ENCODE measurements at places on chromosomes 3 and 15. TPM values are rescaled to one million over a fixed set of nuclear protein-coding genes. Genes with fewer than 3 reads are reported as not detected.

DNA sequence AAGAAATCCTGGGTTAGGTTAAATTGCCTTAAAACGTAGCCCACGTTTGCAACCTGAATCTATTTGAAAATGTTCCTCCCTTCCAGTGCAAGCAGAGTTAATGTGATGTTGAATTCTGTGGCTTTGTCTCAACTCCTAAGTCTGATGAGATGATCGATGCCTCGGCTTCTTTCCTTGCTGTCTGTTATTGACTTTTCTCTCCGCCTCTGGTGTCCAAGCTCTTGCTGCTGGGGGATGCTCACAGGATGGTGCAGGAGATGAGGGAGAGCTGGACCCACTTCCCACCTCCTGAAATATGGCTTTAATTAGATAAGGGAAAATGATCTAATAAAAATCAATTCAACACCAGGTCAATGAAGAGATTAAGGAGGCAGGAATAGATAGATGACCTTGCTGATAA lies 407.9 kb upstream of the RGMA start:
- DNase-seq: no peak
- peaks cover 2% of the 10 kb centered on the region for H3K27me3 ChIP-seq
- H3K4me3 ChIP-seq: no peak overlapping the region
- no peaks in the 10 kb centered on the region for H3K36me3 ChIP-seq

- no peak overlapping the region for H3K27ac ChIP-seq
- H3K27me3 ChIP-seq: peaks cover 2% of the 10 kb centered on the region
- peak; percentile 4 for DNase-seq
- H3K4me3 ChIP-seq: no peak overlapping the region
- H3K4me1 ChIP-seq: no peaks in the 10 kb centered on the region
Observed at GRCh38 chr3:126551839-126552687, 6.7 kb downstream of the C3orf22 start.

Gene SH2D7
- not detected for total RNA-seq

DNA sequence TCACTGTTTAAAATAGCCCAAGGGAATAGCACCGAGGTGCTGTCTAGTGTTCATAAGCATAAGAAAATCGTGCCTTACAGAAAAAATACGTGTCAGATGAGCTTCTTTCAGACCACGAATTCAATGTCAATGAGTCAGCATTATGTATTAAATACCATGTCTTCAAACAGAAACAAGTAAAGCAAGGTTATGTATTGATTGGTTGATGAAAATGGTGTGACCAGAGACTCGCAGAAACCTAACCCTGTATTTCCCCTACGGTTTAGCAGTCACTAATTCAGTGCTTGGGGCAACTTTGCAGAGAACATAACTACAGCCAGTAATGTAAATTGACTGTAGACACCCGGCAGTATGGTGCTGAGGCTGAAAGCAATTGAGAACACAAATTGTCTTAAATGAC lies 307.7 kb downstream of the IL5RA start:
- H3K4me3 ChIP-seq: no peak overlapping the region
- no peak overlapping the region for H3K27ac ChIP-seq
- no peaks in the 10 kb centered on the region for H3K36me3 ChIP-seq
- peaks cover 14% of the 10 kb centered on the region for H3K27me3 ChIP-seq
- no peaks in the 10 kb centered on the region for H3K4me1 ChIP-seq
- DNase-seq: no peak

GRCh38 chr3:152030320-152030719 lies 156.9 kb downstream of the SUCNR1 start:
- H3K27ac ChIP-seq: no peak overlapping the region
- H3K4me1 ChIP-seq: no peaks in the 10 kb centered on the region
- no peak overlapping the region for H3K4me3 ChIP-seq
- no peak for DNase-seq

- H3K36me3 ChIP-seq: peaks cover 2% of the 10 kb centered on the region
- DNase-seq: peak; percentile 48
- no peak overlapping the region for H3K27ac ChIP-seq
- H3K4me3 ChIP-seq: no peak overlapping the region
- peaks cover 7% of the 10 kb centered on the region for H3K4me1 ChIP-seq
Observed at GRCh38 chr3:114274929-114275328, 18.9 kb upstream of the TIGIT start.

Gene A4GNT
- not detected for total RNA-seq

DNA sequence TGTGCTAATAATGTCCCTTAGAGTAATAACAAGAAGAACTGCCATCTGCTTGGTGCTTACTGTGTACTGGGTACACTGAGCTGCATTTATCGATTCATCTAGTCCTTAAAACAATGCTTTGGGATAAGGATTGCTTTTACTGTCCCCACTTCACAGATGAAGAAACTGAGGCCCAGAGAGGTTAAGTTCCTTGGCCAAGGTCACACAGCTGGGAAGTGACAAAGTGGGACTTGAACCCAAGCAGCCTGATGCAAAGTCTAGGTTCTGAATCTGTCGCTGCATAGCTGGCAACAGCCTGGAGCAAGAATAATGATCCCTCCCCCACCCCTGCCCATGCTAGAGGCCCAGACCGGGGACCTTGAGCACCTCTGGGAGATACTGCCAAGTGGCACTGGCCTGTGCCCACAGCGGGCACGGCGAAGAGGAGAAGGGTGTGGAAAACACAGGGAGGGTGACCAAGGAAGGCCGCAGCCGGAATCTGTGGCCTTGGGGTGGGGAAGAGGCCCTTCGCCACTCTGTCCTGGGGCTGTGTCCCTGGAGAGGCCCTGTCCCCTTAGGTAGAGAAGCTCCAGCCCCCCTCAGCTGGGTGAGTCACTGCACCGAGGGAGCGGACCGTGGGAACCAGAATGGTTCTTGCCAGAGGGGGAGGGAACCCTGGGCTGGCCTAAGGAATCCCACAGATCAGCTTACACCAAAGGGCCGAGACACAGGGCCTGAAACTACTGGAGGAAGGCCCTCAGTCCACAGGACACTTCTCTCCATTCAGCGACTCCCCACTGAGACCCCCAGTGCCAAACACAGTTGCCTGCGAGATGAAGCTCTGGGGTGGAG lies 3.5 kb downstream of the PLXND1 start:
- H3K4me3 ChIP-seq: no peak overlapping the region
- no peak overlapping the region for H3K27ac ChIP-seq
- peaks cover 14% of the 10 kb centered on the region for H3K27me3 ChIP-seq
- peaks cover 2% of the 10 kb centered on the region for H3K36me3 ChIP-seq

Gene TM4SF18
- not detected for total RNA-seq

Gene ITIH3
- not detected for total RNA-seq

DNA sequence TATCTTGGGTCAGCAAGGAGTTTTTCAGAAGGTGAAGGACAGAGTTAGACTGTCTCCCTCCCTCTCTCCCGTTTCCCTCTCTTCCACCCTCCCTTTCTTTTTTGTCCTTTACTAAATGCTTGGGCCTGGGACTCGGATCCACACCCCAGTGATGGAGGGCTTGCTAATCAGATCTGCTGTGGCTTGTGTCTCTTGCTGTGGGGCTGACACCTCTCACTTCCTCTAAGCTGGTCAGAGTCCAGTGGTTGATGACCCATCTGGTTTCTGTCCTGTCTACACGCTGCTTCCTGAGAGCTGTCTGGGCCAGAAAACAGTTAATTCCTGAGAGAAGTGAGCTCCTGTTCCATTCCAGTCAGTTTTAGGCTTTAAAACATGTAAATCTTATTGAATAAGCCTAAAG lies 849 bp downstream of the TRAK1 start:
- H3K4me1 ChIP-seq: peaks cover 53% of the 10 kb centered on the region
- no peak for DNase-seq
- no peak overlapping the region for H3K27ac ChIP-seq
- peaks cover 42% of the 10 kb centered on the region for H3K36me3 ChIP-seq
- no peaks in the 10 kb centered on the region for H3K27me3 ChIP-seq
- H3K4me3 ChIP-seq: no peak overlapping the region

Gene APBA2
- total RNA-seq: 8.9 TPM

Gene LPP
- total RNA-seq: 41.0 TPM

DNA sequence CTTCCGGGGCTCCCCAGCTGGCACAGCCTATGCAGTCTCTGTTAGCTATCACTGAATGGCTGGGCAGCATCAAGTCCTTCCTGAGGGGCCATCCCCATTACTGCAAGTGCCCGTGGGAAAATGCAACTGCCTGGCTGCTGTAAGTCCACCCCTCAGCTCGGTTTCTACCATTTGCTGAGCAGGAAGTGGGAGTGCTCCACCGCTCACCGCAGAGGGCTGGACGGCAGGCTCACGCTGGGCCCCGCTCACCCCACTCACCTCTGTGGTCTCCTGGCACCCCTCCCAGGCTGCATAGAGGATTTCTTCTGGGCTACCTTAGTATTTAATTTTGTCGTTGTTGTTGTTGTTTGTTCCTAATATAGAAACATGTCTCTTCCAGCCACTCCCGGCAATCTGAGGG lies 270.2 kb downstream of the PLCL2 start:
- H3K36me3 ChIP-seq: peaks cover 41% of the 10 kb centered on the region
- H3K27ac ChIP-seq: no peak overlapping the region
- no peaks in the 10 kb centered on the region for H3K27me3 ChIP-seq
- H3K4me1 ChIP-seq: peaks cover 35% of the 10 kb centered on the region

- peak overlapping the region; percentile 36 for H3K4me3 ChIP-seq
- no peaks in the 10 kb centered on the region for H3K27me3 ChIP-seq
- peaks cover 13% of the 10 kb centered on the region for H3K36me3 ChIP-seq
- H3K27ac ChIP-seq: peak overlapping the region; percentile 91
- DNase-seq: no peak
Observed at GRCh38 chr15:64443747-64444621, 16.4 kb upstream of the ZNF609 start.

DNA sequence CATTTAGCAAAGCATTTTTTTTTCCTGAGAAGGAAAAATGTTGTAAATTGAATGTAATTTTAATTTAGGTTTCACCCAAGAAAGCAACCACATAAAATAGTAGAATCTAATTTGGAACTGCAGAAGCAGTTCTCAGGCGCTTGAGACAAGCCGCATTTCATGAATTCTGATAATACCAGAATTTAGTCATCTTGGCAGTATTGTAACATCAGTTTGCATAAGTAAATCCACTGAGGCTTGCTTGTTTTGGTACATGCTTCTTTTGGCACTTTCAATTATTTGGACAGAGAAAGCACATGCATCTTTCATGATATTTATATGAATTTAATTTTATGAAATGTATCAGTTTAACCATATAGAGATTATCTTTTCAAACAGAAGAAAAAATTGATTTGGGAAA lies 389.7 kb upstream of the ROBO1 start:
- H3K4me3 ChIP-seq: no peak overlapping the region
- no peak for DNase-seq
- H3K27me3 ChIP-seq: no peaks in the 10 kb centered on the region
- no peak overlapping the region for H3K27ac ChIP-seq
- H3K4me1 ChIP-seq: no peaks in the 10 kb centered on the region

GRCh38 chr3:94694894-94695293 lies 632.0 kb downstream of the NSUN3 start:
- no peak overlapping the region for H3K27ac ChIP-seq
- no peak overlapping the region for H3K4me3 ChIP-seq
- H3K36me3 ChIP-seq: no peaks in the 10 kb centered on the region
- no peaks in the 10 kb centered on the region for H3K27me3 ChIP-seq

DNA sequence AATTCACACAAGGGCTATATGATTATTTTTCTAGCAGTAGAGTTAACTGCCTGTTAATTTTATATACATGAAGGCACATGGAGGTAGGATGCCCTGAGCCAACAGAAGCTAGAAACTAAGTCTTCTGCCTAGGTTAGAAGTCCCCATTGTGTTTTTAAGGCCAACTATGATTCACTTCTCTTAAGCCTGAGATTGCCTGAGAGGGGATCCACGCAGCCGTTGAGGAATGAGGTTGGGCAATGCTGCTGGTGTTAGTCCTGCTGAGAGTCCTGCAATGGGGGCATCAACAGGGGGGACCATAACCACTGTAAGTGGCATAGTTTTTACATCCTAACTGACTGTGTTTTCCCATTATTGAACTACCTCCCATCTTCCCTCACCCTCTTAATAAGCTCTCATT lies 60.1 kb upstream of the PFN2 start:
- no peak for DNase-seq
- H3K4me1 ChIP-seq: no peaks in the 10 kb centered on the region
- H3K27ac ChIP-seq: no peak overlapping the region
- H3K36me3 ChIP-seq: no peaks in the 10 kb centered on the region
- peaks cover 9% of the 10 kb centered on the region for H3K27me3 ChIP-seq
- H3K4me3 ChIP-seq: no peak overlapping the region

- no peaks in the 10 kb centered on the region for H3K36me3 ChIP-seq
- H3K27ac ChIP-seq: no peak overlapping the region
- no peak for DNase-seq
- H3K4me3 ChIP-seq: no peak overlapping the region
Observed at GRCh38 chr3:142866841-142867631, 21.8 kb downstream of the PCOLCE2 start.

Gene SEMA5B
- not detected for total RNA-seq

DNA sequence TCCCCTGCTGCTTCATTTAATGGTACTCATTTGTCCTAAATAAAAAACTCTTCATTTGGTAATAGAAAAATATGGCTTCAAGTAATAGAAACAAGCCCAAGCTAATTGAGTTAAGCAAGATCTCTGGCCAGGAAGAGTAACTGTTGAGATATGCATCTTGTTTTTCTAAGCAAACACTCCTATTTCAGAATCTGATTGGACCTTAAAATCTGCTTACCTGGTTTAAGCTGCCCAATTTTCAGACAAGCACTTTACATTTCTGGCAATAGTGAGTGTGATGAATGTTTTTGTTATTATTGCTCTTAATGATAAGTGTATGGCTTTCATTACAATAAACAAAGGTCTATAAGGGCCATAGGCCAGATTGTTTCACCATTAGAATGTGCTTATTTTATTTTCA lies 86.2 kb downstream of the CMSS1 start:
- no peak overlapping the region for H3K27ac ChIP-seq
- H3K4me3 ChIP-seq: no peak overlapping the region
- no peaks in the 10 kb centered on the region for H3K27me3 ChIP-seq
- DNase-seq: no peak
- H3K36me3 ChIP-seq: no peaks in the 10 kb centered on the region
- H3K4me1 ChIP-seq: peaks cover 7% of the 10 kb centered on the region

Gene MST1
- total RNA-seq: 8.1 TPM

DNA sequence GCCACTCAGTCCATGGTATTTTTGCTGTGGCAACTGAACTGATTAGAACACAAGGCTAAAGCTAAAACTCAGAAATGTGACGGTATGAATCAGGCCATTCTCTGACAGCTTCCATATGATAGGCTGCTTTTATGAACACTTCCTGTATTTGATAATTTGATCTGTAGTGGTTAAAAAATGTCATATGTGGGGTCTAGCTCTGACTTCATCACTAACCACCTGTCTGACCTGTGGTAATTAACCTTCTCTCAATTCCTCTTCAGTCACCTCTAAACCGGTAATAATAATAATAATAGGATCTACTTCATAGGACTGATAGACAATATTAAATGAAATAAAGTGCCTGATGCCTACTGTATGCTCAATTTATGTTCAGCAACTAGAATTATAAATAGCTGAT lies 223.2 kb downstream of the MBNL1 start:
- H3K4me3 ChIP-seq: no peak overlapping the region
- H3K36me3 ChIP-seq: peaks cover 3% of the 10 kb centered on the region
- H3K4me1 ChIP-seq: no peaks in the 10 kb centered on the region
